HEK293T (cell line): ENCODE measurements at places on chromosomes 2 and 18.

GRCh38 chr2:32706815-32707579 lies 79.1 kb downstream of the TTC27 start:
- DNase-seq = no peak

DNA sequence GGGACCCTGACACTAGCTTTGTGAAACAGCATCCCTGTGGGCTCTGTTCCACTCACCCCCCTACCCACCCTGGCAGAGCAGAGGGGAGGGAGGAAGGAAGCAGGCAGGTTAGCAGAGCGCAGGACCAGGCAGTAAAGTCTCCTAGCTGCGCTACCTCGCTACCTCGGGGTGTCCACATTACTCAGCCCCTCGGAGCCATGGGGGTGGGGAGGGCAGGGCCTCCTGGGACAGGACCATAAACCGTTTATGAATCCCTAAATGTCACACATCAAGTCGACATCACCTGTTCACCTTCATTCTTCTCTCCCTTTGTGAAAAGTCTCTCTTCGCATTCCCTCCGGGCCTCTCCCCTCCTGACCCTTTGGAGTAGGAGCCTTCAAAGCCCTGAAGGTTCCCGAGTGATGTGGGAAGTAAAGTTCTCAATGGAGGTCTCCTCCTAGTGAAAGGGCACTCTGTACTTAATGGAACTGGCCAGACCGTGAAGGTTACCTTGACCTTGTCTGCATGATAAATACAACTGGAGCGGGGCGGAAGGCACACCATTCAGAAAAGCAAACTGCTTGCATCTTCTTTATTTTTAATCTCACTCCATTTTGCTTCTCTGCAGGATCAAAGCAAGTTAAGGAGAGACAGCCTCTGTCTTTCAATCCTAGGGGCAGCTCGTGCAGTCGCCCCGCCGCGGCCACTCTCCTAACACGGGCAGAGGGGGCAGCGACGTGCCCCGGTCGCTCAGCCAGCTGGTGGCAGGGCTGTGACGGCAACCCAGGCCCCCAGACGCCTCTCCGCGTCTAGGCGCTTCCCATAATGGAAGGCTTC lies 23.7 kb upstream of the SMAD7 start:
- DNase-seq = no peak

DNA sequence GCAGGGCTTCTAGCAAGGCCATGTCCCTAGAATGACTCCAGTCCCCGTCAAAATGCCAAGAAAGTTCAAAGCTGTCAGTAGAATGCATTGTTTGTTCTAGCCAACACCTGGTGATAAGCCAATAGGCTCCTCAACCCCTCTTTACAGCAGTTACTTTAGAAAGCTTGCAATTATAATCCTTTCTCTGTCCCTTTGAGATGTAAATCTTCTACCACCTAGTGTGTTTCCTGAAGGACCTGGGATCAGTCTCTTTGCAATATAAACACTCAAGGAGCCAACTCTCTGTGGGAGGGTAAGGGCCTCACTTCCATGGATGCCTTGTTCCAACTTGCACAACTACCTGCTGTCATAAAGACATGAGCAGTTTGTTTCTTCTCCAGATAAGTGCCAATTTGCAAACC lies 301.8 kb downstream of the NBAS start:
- DNase-seq = peak; percentile 23

- DNase-seq = no peak
These were observed 14.2 kb upstream of the HK2 start for GRCh38 chr2:74819702-74820101.

DNA sequence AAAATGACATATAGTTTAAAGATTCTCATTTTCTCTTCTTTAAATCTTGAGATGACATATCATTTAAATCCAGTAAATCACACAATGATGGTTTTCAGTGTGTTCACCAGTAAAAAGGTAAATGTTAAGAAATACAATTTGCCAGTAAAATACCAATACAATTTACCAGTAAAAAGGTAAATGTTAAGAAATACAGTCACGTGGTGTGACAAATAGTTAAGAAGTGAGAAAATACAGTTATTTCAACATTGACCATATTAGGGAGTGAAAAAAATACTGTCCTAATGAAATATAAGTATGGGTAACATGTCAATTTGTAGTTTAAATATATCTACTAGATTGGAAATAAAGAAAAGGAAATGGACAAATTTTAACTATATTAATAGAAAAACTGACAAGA lies 80.5 kb downstream of the DLGAP1 start:
- DNase-seq = no peak

DNA sequence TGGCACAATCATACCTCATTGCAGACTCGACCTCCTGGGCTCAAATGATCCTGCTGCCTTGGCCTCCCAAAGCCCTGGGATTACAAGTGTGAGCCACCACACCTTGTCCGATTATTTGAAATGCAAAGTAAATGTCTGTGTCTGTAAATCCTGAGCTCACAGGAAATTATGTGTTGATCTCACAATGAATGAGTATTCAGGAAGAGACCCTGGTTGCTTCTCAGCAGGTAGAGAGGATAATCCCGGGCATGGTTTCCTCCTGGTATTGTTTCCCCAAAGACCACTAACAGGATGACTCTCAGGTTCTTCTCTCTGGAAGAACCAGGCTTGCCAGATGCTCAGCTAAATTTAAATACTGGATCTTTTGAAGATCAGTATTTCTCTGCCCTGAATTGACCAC lies 147.6 kb downstream of the LDLRAD4 start:
- DNase-seq = no peak
